Motor neuron (in vitro differentiated cells): ENCODE measurements at places on chromosomes 5 and 9. TPM values are rescaled to one million over a fixed set of nuclear protein-coding genes. Genes with fewer than 3 reads are reported as not detected.

Gene SSNA1
- 44.2 and 47.7 TPM in 2 replicates for total RNA-seq

Gene INSL6
- total RNA-seq: not detected in 2 replicates

Gene CTNNA1
- total RNA-seq: 171 and 176 TPM in 2 replicates

Gene MYMK
- not detected in 2 replicates for total RNA-seq

Gene NAIP
- total RNA-seq: 10.0 and 23.9 TPM in 2 replicates
